ENCODE measurements at places on chromosomes 2 and 18.

DNA sequence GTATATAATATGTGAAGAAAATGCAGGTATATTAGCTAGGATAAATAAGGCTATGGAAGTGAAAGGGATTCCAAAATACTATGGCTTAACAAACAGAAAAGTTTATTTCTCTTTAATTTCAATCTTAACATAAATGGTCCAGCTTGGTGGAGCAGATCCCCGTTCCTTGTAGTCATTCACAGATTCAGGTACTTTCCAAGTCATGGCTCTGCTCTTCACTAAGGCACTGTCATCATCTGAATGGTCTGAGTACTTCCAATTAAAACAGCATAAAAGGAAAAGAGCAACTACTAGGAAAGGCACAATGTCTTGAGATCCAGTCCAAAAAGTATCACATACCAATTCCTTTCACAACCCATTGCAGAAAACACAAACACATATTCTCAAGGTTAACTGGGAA, 63.4 kb downstream of the OLA1 start:
- no peaks in the 10 kb centered on the region for H3K27me3 ChIP-seq
- H3K4me3 ChIP-seq, result no peak overlapping the region
- DNase-seq, result no peak
- no peaks in the 10 kb centered on the region for H3K4me1 ChIP-seq
- no peak overlapping the region for H3K27ac ChIP-seq

- no peak for DNase-seq
- peaks cover 27% of the 10 kb centered on the region for H3K4me1 ChIP-seq
- no peaks in the 10 kb centered on the region for H3K36me3 ChIP-seq
- no peak overlapping the region for H3K27ac ChIP-seq
- H3K27me3 ChIP-seq, result no peaks in the 10 kb centered on the region
These were observed 78.8 kb downstream of the BCL2 start for GRCh38 chr18:63240531-63241316.

- H3K4me1 ChIP-seq, result peaks cover 9% of the 10 kb centered on the region
- no peak overlapping the region for H3K27ac ChIP-seq
- no peak overlapping the region for H3K4me3 ChIP-seq
- no peak for DNase-seq
These were observed 5.9 kb downstream of the MBOAT2 start for GRCh38 chr2:8997631-8998030.

- DNase-seq, result peak; percentile 62
- no peaks in the 10 kb centered on the region for H3K27me3 ChIP-seq
- no peaks in the 10 kb centered on the region for H3K36me3 ChIP-seq
- H3K27ac ChIP-seq, result no peak overlapping the region
- H3K4me1 ChIP-seq, result no peaks in the 10 kb centered on the region
These were observed 256.1 kb downstream of the NCKAP5 start for GRCh38 chr2:133312038-133312729.

GRCh38 chr2:240902615-240903041, 3.5 kb upstream of the CROCC2 start:
- DNase-seq, result no peak
- peaks cover 21% of the 10 kb centered on the region for H3K27me3 ChIP-seq

DNA sequence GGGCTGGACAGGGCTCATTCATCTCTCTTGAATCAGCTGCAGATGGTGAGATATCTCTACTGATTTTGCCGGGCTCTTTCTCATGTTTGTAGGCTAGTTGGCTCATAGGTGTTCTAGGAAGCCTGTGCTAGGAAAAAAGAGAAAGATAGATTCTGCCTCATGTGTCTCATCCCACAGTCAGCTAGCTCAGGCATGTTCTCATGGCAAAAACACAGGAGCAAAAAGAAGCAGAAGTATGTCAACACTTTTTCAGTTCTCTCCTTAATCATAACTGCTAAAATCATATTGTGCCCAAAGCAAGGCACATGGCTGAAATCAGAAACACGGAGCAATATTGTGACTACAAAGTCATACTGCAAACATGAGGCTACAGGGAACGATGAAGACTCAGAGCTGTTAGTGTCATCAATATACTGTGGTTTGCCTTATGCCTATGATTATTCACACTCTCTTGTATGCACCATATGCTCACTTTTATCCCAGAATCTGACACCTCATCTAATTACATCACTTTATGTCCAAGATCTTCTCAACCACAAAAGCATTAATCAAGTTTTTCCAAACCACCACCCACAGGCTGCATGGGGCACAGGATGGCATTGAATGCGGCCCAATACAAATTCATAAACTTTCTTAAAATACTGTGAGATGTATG, 571.9 kb upstream of the CNTNAP5 start:
- no peaks in the 10 kb centered on the region for H3K4me1 ChIP-seq
- H3K36me3 ChIP-seq, result no peaks in the 10 kb centered on the region
- no peak overlapping the region for H3K4me3 ChIP-seq
- no peak for DNase-seq

GRCh38 chr2:45119038-45119437, 109.8 kb upstream of the SIX2 start:
- H3K27ac ChIP-seq, result no peak overlapping the region
- no peaks in the 10 kb centered on the region for H3K27me3 ChIP-seq
- H3K4me1 ChIP-seq, result no peaks in the 10 kb centered on the region
- no peak for DNase-seq
- H3K36me3 ChIP-seq, result no peaks in the 10 kb centered on the region

- no peaks in the 10 kb centered on the region for H3K36me3 ChIP-seq
- DNase-seq, result peak; percentile 80
- H3K27ac ChIP-seq, result no peak overlapping the region
- no peak overlapping the region for H3K4me3 ChIP-seq
These were observed 53.7 kb upstream of the ARL4C start for GRCh38 chr2:234550511-234551107.

GRCh38 chr2:113157118-113157896, 16.5 kb upstream of the PSD4 start:
- no peak overlapping the region for H3K27ac ChIP-seq
- peaks cover 12% of the 10 kb centered on the region for H3K27me3 ChIP-seq
- H3K4me3 ChIP-seq, result peak overlapping the region; percentile 36
- peaks cover 3% of the 10 kb centered on the region for H3K4me1 ChIP-seq

- no peak for DNase-seq
- H3K4me1 ChIP-seq, result no peaks in the 10 kb centered on the region
- H3K4me3 ChIP-seq, result no peak overlapping the region
- no peak overlapping the region for H3K27ac ChIP-seq
These were observed 302.4 kb downstream of the PLCL1 start for GRCh38 chr2:198106621-198107385.

GRCh38 chr2:215425021-215425782, 10.7 kb downstream of the FN1 start:
- H3K27ac ChIP-seq, result no peak overlapping the region
- no peak overlapping the region for H3K4me3 ChIP-seq
- H3K4me1 ChIP-seq, result no peaks in the 10 kb centered on the region
- H3K27me3 ChIP-seq, result no peaks in the 10 kb centered on the region

GRCh38 chr2:33777786-33778185, 178.7 kb upstream of the FAM98A start:
- H3K27me3 ChIP-seq, result no peaks in the 10 kb centered on the region
- no peak overlapping the region for H3K4me3 ChIP-seq
- DNase-seq, result no peak
- no peaks in the 10 kb centered on the region for H3K4me1 ChIP-seq
- no peak overlapping the region for H3K27ac ChIP-seq
- H3K36me3 ChIP-seq, result no peaks in the 10 kb centered on the region

- no peaks in the 10 kb centered on the region for H3K4me1 ChIP-seq
- H3K27ac ChIP-seq, result no peak overlapping the region
- peaks cover 4% of the 10 kb centered on the region for H3K27me3 ChIP-seq
- no peak for DNase-seq
These were observed 146.6 kb downstream of the LOXHD1 start for GRCh38 chr18:46510386-46510785.

GRCh38 chr2:192390401-192390800, 195.7 kb upstream of the TMEFF2 start:
- H3K27ac ChIP-seq, result no peak overlapping the region
- no peaks in the 10 kb centered on the region for H3K27me3 ChIP-seq
- DNase-seq, result no peak
- no peaks in the 10 kb centered on the region for H3K4me1 ChIP-seq
- H3K36me3 ChIP-seq, result no peaks in the 10 kb centered on the region
- H3K4me3 ChIP-seq, result no peak overlapping the region

- H3K4me3 ChIP-seq, result no peak overlapping the region
- DNase-seq, result no peak
- no peaks in the 10 kb centered on the region for H3K27me3 ChIP-seq
- H3K36me3 ChIP-seq, result no peaks in the 10 kb centered on the region
- H3K27ac ChIP-seq, result no peak overlapping the region
- H3K4me1 ChIP-seq, result no peaks in the 10 kb centered on the region
These were observed 992.8 kb upstream of the FANCL start for GRCh38 chr2:59233920-59234319.

GRCh38 chr2:27638037-27638637, 9.3 kb downstream of the GPN1 start:
- no peaks in the 10 kb centered on the region for H3K4me1 ChIP-seq
- DNase-seq, result no peak
- peaks cover 50% of the 10 kb centered on the region for H3K36me3 ChIP-seq
- no peak overlapping the region for H3K27ac ChIP-seq
- H3K27me3 ChIP-seq, result no peaks in the 10 kb centered on the region
- H3K4me3 ChIP-seq, result no peak overlapping the region

DNA sequence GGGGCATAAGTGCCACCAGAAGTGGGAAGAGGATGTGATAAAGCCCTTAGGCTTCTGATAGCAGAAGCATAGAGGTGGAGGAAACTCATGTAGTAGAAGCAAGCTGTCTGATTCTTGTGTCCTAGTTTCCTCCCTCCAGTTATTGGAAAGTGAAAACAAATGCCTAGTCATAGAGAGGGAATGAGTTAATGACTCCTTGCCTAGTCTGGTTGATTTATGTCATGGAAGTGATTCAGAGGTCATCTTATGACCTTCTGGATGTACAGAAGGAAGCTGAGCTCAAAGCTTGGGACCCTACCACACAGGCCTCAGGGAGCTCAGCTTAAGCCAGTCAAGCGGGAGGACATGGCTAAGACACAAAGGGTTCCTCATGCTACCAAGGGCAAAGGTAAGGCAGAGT, 232.2 kb downstream of the THSD7B start:
- no peaks in the 10 kb centered on the region for H3K4me1 ChIP-seq
- H3K27ac ChIP-seq, result no peak overlapping the region
- H3K27me3 ChIP-seq, result no peaks in the 10 kb centered on the region
- DNase-seq, result no peak
- H3K4me3 ChIP-seq, result no peak overlapping the region
- no peaks in the 10 kb centered on the region for H3K36me3 ChIP-seq

GRCh38 chr2:27907547-27907946, 17.0 kb downstream of the BABAM2 start:
- no peaks in the 10 kb centered on the region for H3K4me1 ChIP-seq
- H3K36me3 ChIP-seq, result no peaks in the 10 kb centered on the region
- no peak overlapping the region for H3K4me3 ChIP-seq
- H3K27ac ChIP-seq, result no peak overlapping the region
- H3K27me3 ChIP-seq, result no peaks in the 10 kb centered on the region

GRCh38 chr18:76667603-76668002, 154.8 kb upstream of the ZNF236 start:
- H3K27ac ChIP-seq, result no peak overlapping the region
- H3K36me3 ChIP-seq, result no peaks in the 10 kb centered on the region
- no peaks in the 10 kb centered on the region for H3K4me1 ChIP-seq
- no peak overlapping the region for H3K4me3 ChIP-seq
- no peak for DNase-seq

- H3K4me3 ChIP-seq, result no peak overlapping the region
- H3K27me3 ChIP-seq, result no peaks in the 10 kb centered on the region
- no peak overlapping the region for H3K27ac ChIP-seq
- H3K36me3 ChIP-seq, result no peaks in the 10 kb centered on the region
- DNase-seq, result no peak
- no peaks in the 10 kb centered on the region for H3K4me1 ChIP-seq
These were observed 80.9 kb upstream of the TMEFF2 start for GRCh38 chr2:192275632-192276031.

- H3K36me3 ChIP-seq, result no peaks in the 10 kb centered on the region
- peaks cover 2% of the 10 kb centered on the region for H3K27me3 ChIP-seq
- no peaks in the 10 kb centered on the region for H3K4me1 ChIP-seq
- H3K4me3 ChIP-seq, result no peak overlapping the region
- DNase-seq, result no peak
- H3K27ac ChIP-seq, result no peak overlapping the region
These were observed 8.4 kb downstream of the SP5 start for GRCh38 chr2:170723446-170723958.

DNA sequence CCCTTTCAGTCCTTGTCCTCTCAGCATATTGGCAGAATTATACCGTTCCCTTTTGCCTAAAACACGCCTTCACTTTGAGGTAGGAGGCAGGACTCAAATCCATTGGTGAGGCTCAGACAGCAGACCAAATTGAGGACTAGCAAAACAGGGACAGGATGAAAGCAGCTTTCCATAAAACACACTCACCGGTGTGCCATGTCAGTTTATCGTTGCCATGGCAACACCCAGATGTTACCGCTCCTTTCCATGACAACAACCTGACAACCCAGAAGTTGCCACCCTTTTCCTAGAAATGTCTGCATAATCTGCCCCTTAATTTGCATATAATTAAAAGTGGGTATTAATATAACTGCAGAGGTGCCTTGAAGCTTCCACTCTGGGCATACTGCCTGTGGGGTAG, 730.4 kb downstream of the METTL4 start:
- H3K36me3 ChIP-seq, result no peaks in the 10 kb centered on the region
- DNase-seq, result no peak
- H3K27me3 ChIP-seq, result no peaks in the 10 kb centered on the region
- H3K27ac ChIP-seq, result no peak overlapping the region
- no peaks in the 10 kb centered on the region for H3K4me1 ChIP-seq

GRCh38 chr2:143899987-143900386, 619.9 kb downstream of the ZEB2 start:
- H3K4me3 ChIP-seq, result no peak overlapping the region
- H3K27ac ChIP-seq, result no peak overlapping the region
- no peaks in the 10 kb centered on the region for H3K4me1 ChIP-seq
- no peaks in the 10 kb centered on the region for H3K27me3 ChIP-seq
- no peaks in the 10 kb centered on the region for H3K36me3 ChIP-seq

DNA sequence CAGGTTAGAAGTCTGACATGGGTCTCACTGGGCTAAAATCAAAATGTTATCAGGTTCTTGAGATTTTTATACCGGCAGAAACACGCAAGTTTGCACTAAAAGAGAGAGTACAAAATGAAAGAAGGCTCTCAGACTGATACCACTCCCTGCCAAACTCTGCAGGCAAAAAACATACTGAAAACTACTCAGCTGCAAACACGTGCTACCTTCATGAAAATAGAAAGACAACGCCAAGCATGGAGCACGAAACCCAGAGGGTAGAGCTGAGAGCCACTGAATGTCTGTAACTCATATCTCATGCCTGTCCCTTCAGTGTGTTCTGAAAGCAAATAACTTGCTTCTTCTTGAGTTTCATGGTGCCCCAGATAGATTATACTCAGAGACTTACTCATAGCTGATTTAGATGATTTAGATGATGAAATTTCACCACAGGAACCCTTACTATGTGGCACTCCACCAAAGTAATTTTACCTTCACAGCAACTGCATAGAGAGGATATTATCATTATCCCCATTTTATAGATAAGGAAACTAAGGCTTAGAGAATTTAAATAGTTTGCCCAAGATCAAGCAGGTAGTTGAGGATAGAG, 313.0 kb upstream of the SLC39A10 start:
- H3K36me3 ChIP-seq, result no peaks in the 10 kb centered on the region
- no peak for DNase-seq
- no peaks in the 10 kb centered on the region for H3K27me3 ChIP-seq
- no peak overlapping the region for H3K4me3 ChIP-seq
- H3K4me1 ChIP-seq, result no peaks in the 10 kb centered on the region
- H3K27ac ChIP-seq, result no peak overlapping the region

All from muscle of leg (tissue), 16 donors.